ENCODE measurements at places on chromosomes 2 and 18.
A peak's percentile ranks its signal among the peaks of the same experiment; 100 is the strongest.

- no peak for DNase-seq
Measured at GRCh38 chr2:68317971-68318913, 1.5 kb downstream of the CNRIP1 start.

- DNase-seq, result no peak
Measured at GRCh38 chr2:108906403-108907077, 82.5 kb downstream of the EDAR start.

DNA sequence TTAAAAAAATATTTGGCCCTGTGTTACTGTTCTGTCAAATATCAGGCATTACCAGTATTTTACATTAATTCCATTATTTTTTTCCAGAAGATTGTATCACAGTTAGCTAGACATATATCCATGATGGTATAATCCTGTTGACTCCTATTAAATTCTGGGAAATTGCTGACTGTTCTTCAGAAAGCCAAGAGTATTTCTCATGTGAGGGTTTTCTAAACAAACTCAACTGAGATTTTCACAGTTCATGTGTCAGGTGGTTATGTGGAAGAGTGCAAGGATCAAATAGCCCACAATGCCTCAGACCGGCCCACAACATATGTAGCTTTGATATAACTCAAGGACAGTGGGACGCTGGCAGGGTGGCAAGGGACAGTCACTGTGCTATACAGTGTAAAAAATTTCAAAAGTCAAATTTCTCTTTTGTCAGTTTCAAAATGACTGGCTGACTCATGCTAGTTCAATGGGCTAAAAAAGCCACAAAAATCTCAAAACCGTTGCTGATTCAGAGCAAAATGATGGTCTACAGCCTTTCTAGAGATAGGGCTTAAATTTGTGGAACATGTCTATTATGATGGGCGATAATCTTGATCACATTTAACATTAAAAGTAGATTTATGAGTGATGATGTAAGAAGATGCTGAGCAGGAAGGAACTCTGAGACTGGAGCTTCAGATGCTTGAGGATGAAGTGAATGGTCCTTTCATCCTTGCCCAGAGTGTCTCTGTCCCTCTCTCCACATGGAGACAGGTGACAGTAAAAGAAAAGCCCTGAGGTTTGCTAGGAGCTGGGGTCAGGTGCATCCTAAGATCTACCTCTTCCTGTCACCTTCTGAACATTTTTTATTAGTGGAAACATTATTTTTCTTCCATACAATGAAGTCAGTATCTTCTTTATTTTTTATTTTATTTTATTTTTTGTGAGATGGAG, 175.8 kb upstream of the PIEZO2 start:
- DNase-seq, result no peak

- DNase-seq, result no peak
Measured at GRCh38 chr2:30978854-30979253, 159.4 kb downstream of the GALNT14 start.

- DNase-seq, result no peak
Measured at GRCh38 chr2:193824474-193824873, 1629.7 kb upstream of the TMEFF2 start.

- no peak for DNase-seq
Measured at GRCh38 chr18:41410006-41410405, 545.0 kb upstream of the PIK3C3 start.

DNA sequence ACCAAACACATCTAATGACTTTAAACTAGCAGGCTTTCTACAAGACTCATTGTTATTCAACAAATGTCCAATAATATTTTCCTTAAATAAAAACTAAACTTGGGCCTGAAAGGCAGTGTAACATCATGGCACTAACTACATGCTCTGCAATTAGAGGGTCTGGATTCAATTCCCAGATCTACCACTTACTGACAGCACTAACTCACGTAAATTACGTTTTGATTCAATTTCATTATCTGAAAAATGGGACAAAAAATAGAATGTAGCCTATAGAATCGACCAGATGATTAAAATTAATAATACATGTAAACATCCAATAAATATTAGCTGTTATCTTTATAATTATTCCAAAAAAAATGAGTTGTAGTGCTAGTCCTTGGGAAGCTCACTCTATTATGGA, 98.0 kb upstream of the DDX18 start:
- no peak for DNase-seq

GRCh38 chr2:54586494-54586893, 130.4 kb downstream of the SPTBN1 start:
- DNase-seq, result no peak

DNA sequence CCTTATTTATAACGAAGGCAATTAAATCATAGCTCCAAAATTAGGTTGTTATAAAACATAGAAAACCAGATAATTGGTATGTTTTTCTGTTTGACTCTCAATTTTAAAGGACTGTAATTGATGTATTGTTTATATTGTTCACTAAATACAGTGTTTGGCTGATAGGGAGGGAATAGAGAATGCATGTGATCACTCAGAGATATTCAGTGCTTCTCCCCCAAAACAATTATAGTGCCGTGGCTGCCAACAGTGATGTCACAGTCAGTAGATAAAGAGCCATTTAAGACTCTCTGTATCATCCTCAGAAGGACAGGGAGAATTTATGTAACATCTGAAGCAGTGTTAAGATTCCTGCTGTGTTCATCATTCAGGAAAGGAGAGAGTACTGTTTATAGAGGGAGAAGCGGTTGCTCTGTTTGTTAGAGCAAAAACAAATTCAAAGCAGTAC, 69.6 kb downstream of the PHLPP1 start:
- DNase-seq, result no peak

GRCh38 chr2:97701186-97701585, 12.2 kb upstream of the ZAP70 start:
- DNase-seq, result peak; percentile 12

- DNase-seq, result no peak
Measured at GRCh38 chr2:143193121-143193520, 63.9 kb downstream of the ARHGAP15 start.

DNA sequence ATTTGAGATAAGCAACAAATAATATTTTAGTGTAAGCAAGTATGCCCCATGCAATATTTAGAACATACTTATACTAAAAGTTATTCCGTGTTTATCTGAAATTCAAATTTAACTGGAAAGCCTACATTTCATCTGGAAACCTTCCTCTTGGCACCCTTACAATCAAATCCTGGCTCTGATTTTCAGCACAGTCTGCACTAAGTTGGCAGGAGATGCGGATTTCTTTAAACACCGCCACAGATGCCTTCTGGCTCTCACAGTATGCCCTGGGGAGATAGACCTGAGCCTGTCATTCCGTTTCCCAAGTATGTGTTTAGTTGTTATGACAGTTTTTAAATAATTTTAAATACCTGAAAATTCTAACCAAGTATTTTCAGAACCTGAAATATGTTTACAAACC, 7.3 kb upstream of the MLPH start:
- DNase-seq, result no peak

DNA sequence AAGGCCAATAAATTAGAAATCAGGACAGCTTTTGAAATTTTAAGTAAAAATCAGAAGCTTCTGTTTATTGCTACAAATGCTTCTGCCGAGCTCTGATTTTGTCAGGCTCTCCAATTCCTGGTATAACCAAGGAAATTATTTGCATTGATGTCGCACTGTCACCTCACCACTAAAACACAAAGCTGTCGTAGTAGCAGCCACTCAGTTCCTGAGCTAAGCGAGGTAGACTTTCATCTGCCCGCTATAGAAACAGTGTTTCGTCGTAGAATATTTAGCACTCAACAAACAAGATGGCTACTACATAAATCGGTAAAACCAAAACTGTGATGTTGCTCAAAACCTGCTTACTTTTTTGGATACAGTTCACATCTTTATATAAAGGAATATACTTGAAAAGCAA, 141.3 kb upstream of the FOSL2 start:
- peak; percentile 65 for DNase-seq

DNA sequence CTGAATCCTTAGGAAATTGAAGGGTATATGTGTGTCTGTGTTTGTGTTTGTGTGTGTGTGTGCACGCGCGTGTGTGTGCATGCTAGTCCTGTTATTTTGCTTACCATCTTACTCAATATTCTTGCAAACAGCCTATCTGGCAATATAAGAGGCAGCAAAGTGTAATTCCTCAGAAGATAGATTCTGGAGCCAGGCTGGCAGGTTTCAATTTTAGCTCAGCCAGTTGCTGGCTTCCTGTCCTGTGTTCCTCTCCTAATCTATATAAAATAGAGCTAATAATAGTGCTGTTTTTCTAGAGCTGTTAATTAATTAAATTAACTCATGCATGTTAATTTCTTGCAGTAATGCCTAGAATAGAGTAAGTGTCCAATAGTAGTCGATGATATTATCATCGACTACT, 256.2 kb downstream of the PIK3C3 start:
- DNase-seq, result no peak

- no peak for DNase-seq
Measured at GRCh38 chr2:44547718-44548117, 186.0 kb downstream of the CAMKMT start.

DNA sequence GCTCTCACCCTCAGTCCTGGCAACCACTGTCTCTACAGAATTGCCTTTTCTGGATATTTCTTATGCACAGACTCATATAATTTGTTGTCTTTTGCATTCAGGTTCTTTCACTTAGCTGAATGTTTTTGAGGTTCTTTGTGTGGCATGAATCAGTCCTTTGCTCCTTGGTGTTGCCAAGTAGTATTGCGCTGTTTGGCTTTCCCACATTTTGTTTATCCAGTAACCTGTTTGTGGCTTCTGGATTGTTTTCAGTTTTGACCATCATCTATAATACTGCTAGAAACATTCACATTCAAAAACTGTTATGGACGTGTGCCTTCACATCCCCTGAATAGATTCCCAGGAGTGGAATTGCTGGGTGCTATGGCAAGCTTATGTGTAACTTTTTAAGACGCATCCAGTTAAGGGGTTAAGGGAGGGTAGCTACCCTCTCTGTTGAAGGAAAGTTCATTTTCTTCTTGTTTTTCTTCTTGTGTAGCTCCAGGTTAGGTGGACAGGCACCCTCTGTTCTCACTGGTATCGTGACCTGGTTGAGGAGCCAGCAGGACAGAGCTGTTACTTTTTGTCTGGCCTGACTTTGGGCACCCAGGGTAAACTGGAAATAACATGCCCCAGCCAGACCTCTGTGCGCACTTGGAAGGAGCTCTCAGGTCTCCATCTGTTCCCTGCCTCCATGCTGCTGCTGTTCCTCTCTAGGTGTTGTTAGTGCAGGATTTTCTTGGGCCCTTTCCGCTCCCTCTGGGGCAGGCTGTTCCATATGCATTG, 29.6 kb downstream of the ARHGAP25 start:
- no peak for DNase-seq

GRCh38 chr2:148461876-148462275, 182.7 kb upstream of the EPC2 start:
- no peak for DNase-seq

DNA sequence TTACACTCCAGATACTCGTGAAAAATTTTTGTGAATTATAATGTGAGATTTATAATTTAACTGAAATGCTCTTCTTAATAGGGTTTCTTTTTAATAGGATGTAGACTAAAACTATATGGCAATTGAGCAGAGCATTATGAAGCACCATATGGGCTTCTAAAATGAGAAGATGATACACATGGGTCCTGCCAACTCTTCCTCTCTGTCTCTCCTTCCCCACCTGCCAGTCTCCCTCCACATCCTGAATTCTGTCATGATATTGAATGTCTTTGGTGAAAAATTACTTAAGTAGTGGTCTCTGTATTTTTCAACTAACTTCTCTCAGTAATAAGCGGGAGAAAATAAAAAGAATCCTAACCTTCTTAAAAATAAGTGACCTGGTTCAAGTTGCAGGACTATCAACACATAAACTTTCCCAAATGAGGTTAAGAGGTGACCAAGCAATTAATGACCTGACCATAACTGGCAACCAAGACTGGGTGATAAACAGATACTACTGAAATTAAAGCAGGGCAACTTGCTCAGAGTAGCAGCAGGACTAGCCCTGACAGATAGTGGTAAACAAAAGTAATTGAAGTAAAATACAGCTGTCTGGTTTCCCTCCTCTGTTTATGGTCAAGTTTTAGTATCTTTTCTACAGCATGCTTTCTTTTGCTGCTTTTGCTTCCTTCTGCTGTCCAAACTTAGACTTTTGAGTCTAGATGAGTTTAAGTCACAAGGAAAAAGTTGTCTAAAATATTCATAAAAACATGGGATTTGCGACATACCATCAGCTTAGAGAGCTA, 117.1 kb upstream of the PDE1A start:
- no peak for DNase-seq

GRCh38 chr2:180644709-180645108, 335.7 kb upstream of the UBE2E3 start:
- DNase-seq, result no peak

DNA sequence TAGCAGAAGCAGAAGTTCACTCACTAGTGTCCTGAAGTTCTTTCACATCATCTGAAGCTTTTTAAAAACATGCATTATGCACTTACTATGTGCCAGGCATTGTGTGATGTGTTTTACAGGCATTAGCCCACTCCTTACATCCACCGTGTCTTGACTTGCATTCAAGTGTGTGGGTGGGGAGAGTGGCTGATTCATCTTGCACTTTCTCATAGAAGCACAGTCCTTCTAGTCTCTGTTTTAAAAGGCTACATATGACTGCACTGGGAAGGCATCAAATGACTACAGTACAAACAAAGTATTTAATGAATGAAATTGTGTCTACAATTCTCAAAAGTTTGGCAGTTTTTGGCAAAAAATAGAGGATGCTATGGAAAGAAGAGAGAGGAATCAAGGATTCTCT, 21.6 kb upstream of the DSC3 start:
- no peak for DNase-seq

DNA sequence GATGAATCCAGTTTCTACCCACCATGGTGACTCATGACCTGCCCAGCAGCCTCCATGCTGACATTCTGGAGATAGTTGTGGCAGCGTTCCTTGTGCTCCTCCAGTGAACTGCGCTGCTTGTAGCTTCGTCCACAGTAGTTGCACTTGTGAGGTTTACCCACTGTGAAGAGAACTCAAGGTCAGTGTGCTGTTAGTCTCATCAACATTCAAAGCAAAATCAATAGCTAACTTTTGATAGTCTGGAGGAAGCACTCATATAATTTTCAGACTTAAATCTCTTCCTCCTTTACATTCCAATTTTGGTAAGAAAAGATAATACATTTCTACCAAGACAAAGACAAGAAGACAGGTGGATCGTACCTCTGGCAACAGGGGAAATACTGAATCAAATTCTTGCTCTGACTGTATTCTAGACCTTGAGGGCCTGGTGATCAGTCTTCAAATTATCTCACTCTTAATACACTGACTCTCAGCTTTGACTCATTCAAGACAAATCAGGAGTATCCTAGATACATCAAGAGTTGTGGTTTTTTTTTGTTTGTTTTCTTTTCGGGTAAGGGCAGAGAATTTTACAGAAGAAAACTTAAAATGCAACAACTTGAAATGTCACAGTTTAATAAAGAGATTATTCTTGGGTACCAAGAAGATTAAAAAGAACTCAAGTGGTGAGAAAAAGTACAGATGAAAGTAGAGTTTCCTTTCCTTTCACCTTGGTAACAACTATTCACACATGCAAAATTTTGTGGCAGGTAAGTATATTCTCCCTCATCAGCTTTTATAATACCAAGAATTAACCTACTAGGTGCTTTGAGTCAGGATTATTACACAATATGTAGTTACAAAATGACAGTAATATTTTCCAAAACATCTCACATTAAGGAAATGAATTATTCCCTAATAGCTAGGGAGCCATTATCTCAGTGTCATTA, 129.2 kb downstream of the IKZF2 start:
- no peak for DNase-seq
